ENCODE measurements at places on chromosomes 2 and 18. TPM values are rescaled to one million over a fixed set of nuclear protein-coding genes. Genes with fewer than 3 reads are reported as not detected.

GRCh38 chr2:177352441-177353186 is 40.0 kb upstream of the AGPS start:
- DNase-seq = peak; percentile 21

DNA sequence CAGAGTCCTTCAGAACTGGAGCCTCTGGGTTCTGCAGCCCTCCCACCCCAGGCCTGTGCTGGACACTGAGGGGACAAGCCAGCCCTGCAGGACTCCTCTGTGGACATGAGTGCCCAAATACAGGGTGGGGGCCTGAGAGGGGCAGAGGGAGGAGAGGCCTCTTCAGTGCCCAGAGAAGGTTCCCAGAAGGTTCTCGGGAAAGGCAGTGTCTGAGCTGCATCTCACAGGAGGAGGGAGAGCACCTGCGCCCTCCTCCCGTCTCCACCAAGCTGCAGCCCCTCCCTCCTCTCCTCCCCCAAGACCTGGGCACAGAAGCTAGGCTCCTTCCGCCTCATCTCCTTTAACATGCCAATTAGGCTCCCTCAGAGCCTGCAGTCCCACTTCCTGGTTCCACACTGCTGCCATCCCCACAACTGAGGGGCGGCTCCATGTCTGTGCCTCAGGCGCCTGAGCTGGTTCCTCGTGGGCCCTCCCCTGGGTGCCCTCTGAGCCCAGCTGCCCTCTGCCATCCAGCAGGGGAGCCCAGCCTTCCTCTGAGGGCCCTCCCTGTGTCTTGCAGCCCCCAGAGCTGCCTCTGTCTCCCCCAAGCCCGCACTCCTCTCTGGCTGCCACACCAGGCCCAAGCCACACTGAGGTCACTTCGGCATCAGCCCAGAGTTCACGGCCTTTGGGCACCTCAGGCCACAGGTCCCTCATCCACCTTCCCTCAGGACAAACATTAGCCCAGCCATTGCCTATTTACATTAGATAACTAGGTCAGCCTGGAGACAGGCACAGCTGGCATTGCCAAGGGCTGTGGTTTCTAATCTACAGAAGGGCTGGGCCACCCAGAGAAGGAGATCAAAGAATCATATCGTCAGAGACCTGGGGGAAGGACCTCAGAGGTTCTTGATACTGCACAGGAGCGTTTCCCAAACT is 28.9 kb downstream of the KCNK3 start:
- no peak for DNase-seq

GRCh38 chr2:147171941-147172340 is 672.9 kb upstream of the ACVR2A start:
- DNase-seq = no peak

- DNase-seq = no peak
Measured at GRCh38 chr2:212428681-212429478, 109.7 kb downstream of the ERBB4 start.

GRCh38 chr2:62999905-63000304 is 50.7 kb upstream of the OTX1 start:
- peak; percentile 54 for DNase-seq

DNA sequence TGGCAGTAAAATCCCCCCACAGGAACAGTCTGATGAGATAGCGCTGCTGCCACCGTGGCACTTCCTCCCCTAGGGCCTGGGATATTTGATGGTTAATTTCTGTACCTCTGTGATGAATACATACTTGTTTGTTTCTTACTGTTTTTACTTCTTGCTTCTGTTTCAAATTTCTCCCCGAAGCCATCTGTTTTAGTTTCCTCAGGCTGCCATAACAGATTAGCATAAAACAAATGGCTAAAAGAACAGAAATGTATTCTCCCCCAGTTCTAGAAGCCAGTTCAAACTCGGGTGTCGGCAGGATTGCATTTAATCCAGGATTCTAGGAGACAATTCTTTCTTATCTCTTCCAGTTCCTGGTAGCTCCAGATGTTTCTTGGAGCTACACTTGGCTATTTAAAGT is 435.9 kb downstream of the DSEL start:
- no peak for DNase-seq

GRCh38 chr2:46679761-46680160 is 200.4 kb downstream of the TMEM247 start:
- no peak for DNase-seq

DNA sequence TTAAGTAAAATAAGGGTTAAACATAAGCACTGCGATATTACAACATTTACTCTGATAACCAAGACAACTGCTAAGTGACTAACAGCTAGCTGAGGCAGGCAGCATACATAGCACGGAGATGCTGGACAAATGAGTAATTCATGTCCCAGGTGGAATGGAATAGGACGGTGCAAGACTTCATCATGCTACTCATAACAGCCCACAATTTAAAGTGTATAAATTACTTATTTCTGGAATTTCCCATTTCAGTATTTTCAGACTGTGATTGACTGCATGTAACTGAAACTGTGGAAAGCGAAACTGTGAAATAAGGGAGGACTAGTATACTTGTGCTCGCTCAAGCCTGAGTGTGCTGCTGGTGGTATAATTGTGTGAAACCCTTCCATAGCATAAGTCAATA is 12.9 kb downstream of the IER3IP1 start:
- DNase-seq = no peak

- DNase-seq = no peak
Measured at GRCh38 chr2:196276421-196276820, 105.0 kb upstream of the STK17B start.

DNA sequence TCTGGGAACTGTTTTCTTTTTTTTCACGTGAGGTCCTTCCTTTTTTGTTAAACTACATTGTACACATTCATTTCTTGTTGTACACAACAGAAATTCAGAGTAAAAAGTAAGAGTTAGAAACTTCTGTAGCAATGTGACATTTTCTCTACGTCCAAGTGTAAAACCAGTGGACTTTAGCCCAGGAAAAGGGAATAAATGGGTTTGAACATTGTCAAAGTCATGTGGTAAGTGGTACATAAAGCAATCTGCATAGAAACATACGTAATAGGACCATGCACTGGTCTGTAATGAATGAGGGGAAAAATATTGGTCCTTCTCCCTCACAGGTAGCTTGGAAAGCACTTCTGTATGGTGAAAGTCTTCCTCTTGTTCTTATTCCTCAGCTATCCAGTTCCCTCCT is 421.4 kb downstream of the SETBP1 start:
- DNase-seq = no peak

- no peak for DNase-seq
Measured at GRCh38 chr2:188576651-188577050, 285.0 kb downstream of the GULP1 start.

DNA sequence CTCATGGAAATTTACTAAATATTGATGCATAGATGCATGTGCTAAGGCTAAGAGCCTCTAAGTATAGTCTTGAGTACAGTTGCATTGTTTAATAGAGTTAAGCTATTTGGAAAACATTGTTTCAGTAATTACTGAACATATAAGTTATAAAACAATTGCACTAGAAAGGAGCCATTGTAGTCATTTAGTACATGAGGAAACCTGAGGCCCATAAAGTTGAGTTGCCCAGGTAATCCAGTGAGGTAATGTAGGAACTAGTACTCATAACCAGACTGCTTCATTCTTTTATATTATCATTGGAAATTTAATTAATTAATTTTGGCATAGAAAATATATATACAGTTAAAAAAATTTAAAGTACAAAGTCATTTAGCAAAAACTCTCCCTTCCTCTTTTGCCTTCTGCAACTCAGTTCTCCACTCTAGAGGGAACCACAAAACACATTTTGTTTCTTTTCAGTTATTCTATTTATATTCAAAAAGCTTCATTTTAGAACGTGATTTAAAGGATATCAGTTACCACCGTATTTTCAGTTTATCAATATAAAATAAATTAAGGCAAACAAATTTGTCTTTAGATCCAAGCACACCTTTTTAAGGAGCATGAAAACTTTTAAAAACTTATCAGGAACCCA is 27.8 kb upstream of the TBR1 start:
- DNase-seq = no peak

GRCh38 chr18:58169472-58169871 is 125.4 kb downstream of the NEDD4L start:
- DNase-seq = no peak

- no peak for DNase-seq
Measured at GRCh38 chr2:233990261-233990798, 60.2 kb upstream of the SPP2 start.

DNA sequence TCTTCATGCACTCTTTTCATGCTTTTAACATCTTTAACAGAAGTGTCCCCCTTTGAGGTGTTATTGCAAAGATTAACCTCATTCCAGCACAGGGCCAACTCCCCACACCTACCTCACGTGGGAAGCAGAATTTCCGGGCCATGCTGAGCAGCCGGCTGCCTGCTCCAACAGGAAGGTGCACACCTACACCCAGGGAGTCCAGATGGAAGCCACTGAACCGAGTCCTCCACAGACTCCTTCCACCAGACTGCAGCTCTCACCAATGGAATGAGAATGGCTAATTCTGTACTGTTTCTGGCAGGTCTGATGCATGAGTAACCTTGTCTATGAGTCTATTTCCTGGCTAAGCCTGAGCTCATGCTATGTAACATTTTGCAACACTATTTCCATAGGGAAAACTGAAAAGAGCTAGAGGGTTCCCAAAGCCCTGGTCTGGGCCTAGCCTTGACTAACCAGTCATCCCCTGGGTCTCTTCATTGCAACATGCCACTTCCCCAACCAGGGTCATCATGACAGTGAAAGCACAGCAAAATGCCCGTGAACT is 11.0 kb downstream of the ERFE start:
- no peak for DNase-seq

DNA sequence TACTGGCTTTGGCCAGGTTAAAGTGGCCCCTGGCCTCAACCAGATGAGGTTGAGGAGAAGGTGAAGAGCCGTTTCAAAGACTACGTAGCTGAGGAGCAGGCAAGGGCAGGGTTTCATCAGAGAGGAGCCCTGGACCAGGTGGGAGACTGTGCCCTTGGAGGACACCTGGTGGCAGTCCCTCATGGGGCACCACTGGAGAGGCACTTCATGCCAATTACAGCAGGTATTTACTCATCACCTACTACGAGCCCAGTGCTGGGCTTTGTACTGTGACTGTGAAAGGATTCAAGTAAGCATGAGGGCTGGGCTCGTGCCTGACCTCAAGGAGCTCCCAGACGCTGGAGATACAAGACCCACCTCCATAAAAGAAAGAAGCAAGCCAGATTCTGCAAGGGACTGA is 37.6 kb downstream of the SMAD7 start:
- DNase-seq = no peak

- DNase-seq = no peak
Measured at GRCh38 chr2:170813611-170814532, 2.8 kb upstream of the GAD1 start.

DNA sequence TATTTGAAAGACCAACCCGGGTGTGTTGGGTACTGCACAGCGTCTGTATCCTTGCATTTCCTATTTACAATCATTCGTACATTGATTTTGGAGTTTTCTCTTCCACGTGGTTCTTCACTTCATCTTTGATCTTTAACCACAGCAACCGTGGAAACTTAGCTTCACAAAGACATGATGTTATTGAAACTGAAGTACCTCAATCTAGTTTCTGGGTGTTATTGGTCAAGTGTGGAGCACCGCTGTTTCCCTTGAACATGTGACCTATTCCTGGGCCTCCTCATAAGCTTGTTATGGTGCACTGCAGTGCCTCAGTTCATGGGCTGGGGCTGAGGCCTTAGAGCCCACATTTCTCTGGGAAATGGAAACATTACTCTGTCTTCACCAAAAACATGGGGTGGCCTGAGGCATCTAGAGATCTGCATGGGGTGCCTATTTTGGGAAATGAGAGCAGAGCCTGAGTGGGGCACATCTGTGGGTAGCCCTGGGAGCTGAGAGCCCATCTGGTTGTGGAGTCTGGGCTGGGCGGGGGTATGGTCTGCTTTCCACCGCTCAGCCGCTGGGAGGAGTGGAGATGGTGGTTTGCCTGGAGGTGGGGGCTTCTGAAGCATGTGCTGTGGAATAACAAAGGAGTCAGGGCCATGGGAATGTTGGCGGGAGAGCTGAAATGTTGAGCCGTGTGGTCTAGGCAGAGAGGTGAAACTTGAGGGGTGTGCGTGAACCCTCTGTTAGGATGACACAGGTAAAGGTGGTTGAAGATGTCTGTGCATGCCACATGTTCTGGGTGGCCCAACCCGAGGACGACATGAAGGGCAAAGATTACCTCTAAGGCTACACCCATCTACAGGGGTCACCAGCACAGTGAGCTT is 37.4 kb downstream of the ZNF236 start:
- DNase-seq = no peak

DNA sequence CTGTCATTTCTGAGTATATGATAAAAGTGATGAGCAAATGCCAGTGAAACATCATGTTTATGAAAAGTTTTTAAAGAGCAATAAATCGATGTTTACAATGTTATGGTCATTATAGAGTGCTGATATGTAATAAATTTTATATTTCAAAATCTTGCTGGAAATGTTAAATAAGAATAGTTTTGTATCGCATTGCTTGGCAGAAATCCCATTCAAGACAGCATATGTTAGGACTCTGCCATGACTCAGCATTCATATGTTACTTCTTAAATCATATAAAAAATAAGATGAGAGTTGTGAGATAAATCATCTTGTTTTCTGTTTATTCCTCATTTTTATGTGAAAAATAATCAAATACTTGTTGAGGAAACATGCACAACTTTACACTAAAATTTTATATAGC is 949.9 kb upstream of the NRXN1 start:
- no peak for DNase-seq

The ALK gene
- total RNA-seq = not detected

The PARD6G gene
- 2.1 TPM for total RNA-seq

The MEP1B gene
- total RNA-seq = not detected

The UGT1A7 gene
- not detected for total RNA-seq

The ANKRD62 gene
- total RNA-seq = not detected

The MREG gene
- total RNA-seq = not detected

The PIEZO2 gene
- 0.12 TPM for total RNA-seq

The EXOC6B gene
- total RNA-seq = 186 TPM

The DNAH6 gene
- total RNA-seq = not detected

The DYSF gene
- total RNA-seq = 84.9 TPM

The IL1F10 gene
- not detected for total RNA-seq
